ENCODE measurements at places on chromosomes 7 and 10. TPM values are rescaled to one million over a fixed set of nuclear protein-coding genes. Genes with fewer than 3 reads are reported as not detected.

Gene TMEM184A
- total RNA-seq = under 0.01 TPM

Gene ITGA8
- total RNA-seq = 1.5 TPM

Gene ANKRD2
- total RNA-seq = 0.44 TPM

Gene OR2A12
- total RNA-seq = not detected

Gene NYAP1
- total RNA-seq = 6.3 TPM

Gene ZNF467
- 5.0 TPM for total RNA-seq

Gene FAM149B1
- total RNA-seq = 26.8 TPM

Gene NUPR2
- not detected for total RNA-seq

Gene PIP
- not detected for total RNA-seq

Gene GIMAP4
- 197 TPM for total RNA-seq

Gene RASA4B
- 1.4 TPM for total RNA-seq

Gene EPHA1
- 0.20 TPM for total RNA-seq

Gene CLDN3
- total RNA-seq = 0.44 TPM

Gene CUZD1
- total RNA-seq = 0.20 TPM

Gene GFRA1
- total RNA-seq = 18.5 TPM

Gene ECHDC3
- 34.5 TPM for total RNA-seq

Gene GIMAP7
- 104 TPM for total RNA-seq

DNA sequence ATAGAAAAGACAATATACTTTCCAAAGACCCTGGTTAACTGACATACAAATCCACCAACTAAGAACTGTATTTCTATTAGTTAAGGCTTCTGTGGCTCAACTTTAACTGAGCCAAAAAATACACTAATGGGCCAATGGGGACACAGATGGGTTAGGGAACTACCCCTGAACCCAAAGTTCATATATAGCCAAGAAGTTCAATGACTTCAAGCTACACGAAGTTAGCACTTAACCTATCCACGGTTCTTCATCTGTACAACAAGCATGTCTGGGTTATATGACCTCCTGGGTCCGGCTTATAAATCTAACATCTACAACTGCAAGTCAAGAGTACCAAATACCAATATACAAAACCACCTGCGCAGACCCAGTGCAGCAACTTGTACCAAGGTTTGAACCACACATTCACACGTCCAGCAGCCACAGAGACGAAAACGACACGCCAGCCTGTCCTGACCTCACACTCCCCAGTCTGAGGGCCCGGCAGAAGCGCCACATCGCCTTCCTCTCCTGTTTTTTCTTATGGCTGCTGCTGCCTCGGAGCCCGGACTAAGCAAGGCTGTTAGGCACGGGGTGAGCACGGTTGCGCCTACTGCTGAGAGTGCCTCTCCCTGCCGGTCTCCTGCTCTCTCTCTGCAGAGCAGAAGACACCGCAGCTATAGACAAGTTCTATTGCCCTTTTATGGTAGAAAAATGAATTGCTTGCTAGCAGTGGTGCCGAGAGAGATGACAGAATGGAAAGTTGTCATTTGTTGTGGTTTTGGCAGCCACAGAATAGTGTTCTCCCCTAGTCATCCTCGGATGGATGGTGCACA lies 86.3 kb downstream of the RNF216 start:
- peak; percentile 61 for DNase-seq

GRCh38 chr7:1124164-1124563 lies 35.8 kb downstream of the ZFAND2A start:
- no peak for DNase-seq

- DNase-seq = peak; percentile 69
Measured at GRCh38 chr10:132684164-132684891, 101.6 kb downstream of the NKX6-2 start.

GRCh38 chr7:123534383-123535260 lies at the start of gene IQUB:
IQUB (minus strand) TSS chr7:123534595; CDS start chr7:123512340, 22,255 bp downstream.
- peak; percentile 98 for DNase-seq

DNA sequence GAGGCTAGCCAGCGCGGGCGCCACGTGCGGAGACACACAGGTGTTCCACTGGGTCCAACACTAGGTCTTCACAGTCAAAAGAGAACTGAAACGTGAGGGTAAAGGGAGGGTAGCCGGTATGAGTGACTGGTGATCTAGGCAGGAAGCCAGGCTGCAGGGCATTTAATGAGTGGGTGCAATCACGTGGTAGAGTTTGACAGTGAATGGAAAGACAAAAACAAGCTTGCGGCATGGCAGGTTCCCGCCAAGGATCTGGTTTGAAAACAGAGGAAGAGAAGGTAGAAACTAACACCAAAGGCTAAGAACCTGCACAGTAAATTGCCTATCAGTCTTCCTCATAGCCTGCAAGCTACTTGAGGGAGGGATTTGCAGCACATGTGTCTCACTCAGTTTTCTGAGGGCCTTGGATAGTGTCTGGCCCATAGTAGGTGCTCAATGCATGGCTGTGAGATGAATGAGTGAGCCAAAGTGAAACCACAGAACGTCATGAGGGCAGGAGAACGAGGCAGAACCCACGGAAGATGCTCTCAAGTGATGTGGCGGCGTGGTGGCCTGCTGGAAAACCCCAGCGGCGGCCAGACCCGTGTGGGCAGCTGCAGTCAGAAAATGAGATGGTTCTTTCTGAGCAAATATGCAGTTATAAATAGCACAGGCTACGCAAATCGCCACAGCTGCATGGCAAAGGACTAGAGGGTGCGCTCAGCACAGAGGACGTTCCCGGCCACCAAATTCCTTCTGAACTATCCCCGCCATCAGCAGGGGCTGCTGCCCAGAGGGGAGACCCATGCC lies 183.6 kb upstream of the NFE2L3 start:
- DNase-seq = no peak

DNA sequence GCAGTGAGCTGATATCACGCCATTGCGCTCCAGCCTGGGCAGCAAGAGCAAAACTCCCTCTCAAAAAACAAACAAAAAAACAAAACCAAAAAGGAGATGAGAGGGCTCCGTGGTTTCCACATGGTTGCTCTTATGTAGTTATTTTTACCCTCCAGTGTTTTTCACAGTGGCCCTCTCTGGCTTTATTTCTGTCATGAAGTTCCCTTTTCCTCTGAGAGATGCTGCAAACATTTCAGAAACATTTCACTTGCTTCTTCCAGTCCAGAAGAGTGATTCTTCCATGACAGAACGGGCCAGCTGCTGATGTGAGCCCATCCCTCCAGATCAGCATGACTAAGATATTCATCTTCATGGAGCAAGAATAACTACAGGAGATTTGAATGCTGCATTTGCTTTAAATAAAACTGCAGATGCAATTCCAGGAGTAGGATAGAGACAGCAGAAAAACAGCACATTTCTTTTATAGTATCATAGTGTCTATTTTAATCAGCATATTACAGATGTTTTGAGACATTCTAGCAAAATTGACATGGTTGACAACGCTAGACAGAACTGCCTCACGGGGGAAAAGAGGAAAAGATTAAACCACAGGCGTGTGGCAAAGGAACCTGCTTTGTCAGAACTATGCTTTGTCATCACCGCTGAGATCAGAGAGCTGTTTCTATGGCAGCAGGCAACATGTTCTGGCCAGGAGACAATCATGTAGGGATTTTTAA lies 40.3 kb downstream of the NRCAM start:
- DNase-seq = peak; percentile 90

- DNase-seq = peak; percentile 92
Measured at GRCh38 chr7:1192171-1192676, 32.2 kb upstream of the ZFAND2A start.

- no peak for DNase-seq
Measured at GRCh38 chr10:61701055-61701705, 38.5 kb downstream of the CABCOCO1 start.

DNA sequence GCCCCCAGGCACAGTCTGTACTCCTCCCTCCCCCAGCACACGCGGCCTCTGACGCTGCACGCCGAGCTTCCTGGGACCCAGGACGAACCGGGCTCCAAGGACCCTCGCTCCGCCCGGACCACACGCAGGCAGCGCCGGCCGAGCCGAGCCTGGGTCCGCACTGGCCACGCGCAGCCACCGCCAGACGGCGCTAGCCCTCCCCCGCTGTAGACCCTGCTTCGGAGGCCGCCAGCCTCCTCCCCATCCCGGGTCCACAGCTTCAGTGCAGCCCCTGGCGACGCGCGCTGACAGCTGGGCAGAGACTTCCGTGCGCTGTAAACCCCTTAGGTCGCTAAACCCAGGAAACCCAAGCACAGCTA lies 936 bp upstream of the TCERG1L start:
- peak; percentile 11 for DNase-seq

- DNase-seq = peak; percentile 29
Measured at GRCh38 chr10:13485623-13486022, 43.2 kb downstream of the BEND7 start.

- DNase-seq = no peak
Measured at GRCh38 chr10:64036321-64036930, 515.2 kb downstream of the REEP3 start.

GRCh38 chr10:100006243-100006886 lies 3.4 kb downstream of the DNMBP start:
- peak; percentile 96 for DNase-seq

DNA sequence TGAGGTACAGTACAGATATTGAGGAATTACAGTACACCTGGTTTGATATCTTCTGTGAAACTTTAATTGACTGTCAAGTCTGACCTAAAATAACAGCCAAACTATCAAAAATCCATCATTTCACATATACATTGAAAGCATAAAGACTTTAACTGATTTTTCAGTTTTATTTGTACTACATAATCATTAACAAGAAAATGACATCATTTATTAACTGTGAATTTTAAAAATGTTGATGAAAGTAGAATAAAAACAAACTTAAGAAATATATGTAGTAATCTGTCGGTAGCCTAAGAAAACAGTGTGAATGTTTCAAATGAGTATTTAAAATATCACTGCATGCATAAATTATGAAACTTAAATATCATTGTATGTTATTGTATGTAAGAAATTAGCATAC lies 836.7 kb upstream of the GHITM start:
- no peak for DNase-seq

- no peak for DNase-seq
Measured at GRCh38 chr7:68840991-68841390, 757.3 kb upstream of the AUTS2 start.

GRCh38 chr7:57404967-57405421 lies 45.0 kb upstream of the ZNF716 start:
- DNase-seq = no peak

- DNase-seq = no peak
Measured at GRCh38 chr10:102781090-102781920, 37.6 kb downstream of the WBP1L start.

GRCh38 chr10:12262278-12262981 lies 66.4 kb downstream of the CDC123 start:
- DNase-seq = no peak

DNA sequence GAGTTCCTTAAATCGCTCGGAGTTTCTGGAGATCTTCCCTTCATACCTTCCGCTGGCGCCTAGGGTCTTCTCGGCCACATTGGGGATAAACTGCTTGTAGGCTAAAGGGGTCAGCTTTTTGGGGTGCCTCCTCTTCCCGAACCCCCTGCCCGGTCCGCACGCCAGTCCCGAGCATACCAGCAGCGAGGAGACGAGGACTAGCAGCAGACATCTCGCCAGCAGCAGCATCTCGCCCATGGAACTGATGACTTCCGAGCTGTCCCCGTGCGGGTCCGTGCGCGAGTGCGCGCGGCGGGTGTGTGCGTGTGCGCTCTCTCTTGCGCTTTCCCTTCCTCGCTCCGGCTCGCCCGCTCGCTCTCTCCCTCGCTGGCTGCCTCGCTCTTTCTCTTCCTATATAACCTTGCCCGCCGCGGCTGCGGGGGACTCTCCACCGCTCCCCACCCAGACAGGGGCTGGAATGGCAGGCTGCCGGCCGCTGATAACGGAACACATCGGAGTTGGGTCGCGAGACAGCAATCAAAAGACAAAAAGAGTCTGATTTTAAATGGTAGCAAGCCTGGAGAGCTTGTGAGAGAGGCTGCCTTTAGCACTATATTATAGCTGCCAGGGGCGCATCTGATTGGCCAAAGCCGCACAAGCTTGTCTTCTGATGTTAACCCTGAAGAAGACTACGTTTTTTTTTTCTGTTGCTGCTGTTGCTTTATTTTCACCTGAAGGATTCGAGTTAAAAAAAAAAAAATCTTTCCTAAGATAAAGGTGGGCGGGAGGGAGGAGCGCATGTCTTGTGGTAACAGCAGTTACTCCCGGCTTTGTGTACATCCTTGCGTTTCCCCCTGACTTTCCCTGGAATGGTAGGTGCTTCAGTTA lies at the start of gene SHH:
TSS of gene SHH (minus strand) at position 569 of the 867 bp plus-strand sequence. CDS start at position 228, 341 bp downstream.
- no peak for DNase-seq

DNA sequence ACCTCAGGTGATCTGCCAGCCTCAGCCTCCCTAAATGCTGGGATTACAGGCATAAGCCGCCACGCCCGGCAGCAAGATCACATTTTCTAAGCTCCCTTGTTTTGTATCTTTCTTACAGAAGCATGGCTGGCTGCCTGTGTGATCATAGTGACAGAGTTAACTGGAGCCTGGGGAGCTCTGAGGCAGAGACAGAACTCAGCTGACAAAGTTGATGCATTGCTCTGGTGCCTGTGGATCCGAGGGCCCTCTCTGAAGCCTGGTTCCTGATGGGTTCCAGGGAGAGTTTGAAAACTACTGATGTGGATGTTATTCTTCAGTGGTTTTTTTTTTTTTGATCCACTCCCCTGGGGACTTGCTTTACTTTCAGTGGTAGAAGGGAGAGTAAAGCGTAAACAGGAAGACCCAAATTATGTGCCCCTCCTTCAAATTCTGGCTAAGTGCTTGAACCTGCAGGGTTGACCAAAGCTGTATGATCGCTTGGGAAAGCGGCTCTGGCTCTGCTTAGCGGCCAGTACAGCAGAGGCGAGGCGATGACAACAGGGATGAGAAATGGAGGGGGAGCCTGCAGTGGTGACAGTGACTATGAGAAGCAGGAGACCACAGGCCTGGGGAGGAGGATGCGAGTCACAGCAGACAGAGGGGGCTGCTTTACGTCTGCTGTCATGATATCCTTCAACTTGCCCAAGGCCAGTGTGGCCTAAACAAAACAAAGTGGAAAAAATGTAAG lies 6.8 kb upstream of the EFCAB10 start:
- no peak for DNase-seq

GRCh38 chr7:37359662-37360444 lies 88.8 kb downstream of the ELMO1 start:
- DNase-seq = peak; percentile 85

GRCh38 chr10:131418681-131419080 lies 107.2 kb upstream of the TCERG1L start:
- DNase-seq = no peak

- peak; percentile 78 for DNase-seq
Measured at GRCh38 chr7:114832906-114833595, 88.8 kb upstream of the MDFIC start.

- DNase-seq = peak; percentile 77
Measured at GRCh38 chr7:120792091-120792860, 65.7 kb downstream of the TSPAN12 start.

GRCh38 chr10:61757525-61758397 lies 95.0 kb downstream of the CABCOCO1 start:
- peak; percentile 49 for DNase-seq

Measured in lung microvascular endothelial cell (primary cell).